Activated CD4-positive, CD25-positive, alpha-beta regulatory T cell (primary cell): ENCODE measurements at places on chromosomes 16 and 17.

DNA sequence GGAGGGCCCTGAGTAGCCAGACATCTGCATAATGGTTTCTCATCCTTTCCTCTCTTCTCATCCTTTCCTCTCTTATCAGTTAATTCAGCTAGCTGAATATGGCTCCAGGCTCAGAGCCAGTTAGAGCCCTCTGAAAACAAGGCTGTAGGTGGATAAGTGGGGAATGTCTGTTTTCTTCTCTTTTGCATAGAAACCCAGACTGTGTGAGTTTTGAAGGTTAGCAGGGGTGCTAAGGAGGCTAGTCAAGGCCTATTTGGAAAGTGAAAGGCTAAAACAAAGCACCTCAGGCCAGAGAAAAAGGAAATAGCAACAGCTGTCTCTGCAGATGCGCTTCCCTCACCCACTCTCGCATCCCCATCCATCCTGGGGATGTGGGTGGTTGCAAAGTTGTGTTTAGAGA is 420.9 kb downstream of the SHISA9 start:
- no peak for DNase-seq

DNA sequence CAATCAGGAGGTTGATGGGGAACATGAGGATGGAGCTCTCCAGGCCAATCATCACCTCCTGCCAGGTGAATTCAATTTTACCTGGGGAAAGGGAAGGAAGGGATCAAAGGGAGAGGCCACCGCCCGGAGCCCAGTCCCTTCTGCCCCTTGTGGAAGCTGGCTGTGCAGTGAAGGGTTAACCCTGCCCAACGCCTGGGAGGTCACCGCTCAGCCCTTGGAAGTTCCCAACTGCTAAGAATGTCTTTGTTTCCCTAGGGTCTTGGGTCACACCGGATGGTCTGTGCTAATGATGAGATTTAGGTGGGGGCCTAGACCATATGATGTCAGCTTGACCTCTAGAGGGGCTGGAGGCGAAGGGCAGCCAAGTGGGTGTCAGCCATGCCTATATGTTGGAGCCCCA is 52.1 kb upstream of the GCSH start:
- DNase-seq: no peak

DNA sequence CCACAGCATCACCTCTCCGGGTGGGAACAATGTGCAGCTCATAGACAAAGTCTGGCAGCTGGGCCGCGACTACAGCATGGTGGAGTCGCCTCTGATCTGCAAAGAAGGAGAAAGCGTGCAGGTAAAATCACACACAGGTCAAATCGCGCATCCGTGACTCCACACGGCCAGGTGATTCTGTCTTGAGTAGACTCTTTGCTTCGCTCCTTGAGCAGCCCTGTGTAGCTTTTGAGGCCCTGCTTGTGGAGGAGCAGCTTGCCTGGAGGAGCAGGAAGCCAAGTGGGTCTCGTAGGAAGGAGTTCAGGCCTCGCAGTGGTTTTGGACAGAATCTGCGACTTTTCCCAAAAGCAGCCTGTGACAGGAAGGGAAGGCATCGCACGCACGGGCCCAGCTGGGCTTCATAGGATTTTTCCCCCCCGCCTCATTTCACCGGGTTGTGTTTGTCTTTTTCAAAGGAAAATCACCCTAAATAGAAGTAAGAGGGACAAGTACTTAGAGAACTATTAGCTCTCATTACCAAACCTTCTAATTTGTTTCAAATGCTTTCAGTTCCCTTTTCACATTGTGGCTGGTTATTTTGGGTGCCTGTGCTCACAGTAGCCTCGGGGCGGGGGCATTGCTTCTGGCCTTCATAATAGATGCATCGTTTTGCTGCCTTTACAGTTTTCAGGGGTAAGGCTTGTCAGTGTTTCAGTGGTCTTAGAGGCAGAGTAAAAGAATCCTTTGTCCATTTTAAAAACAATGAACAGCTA is 71.5 kb downstream of the SEC14L1 start:
- DNase-seq: no peak

DNA sequence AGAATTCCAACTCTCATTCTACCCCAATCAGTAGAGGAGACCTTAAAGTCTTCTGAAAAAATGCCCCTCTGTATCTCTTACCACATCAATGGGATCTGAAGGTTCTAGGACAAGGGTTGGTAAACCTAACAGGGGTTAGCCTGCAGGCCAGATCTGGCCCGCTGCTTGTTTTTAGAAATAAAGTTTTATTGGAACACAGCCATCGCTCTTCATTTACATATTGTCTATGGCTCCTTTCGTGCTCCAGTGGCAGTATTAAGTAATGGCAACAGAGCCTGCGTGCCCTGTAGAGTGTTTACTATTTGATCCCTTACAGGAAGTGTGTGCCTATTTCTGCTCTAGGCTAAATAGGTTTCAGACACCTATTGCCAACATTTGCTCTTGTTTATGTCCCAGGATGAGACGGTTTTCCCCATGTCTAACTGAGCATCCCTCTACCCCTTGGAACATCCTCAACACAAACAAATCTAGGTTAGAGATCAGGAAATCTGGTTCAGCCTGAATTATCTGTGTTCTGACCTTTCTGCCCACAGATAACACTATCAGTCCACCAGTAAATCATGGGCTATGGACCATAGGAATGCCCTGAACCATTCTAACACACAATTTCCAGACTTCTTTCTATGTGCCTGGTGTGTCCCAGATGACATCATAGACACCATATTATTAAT is 44.2 kb upstream of the ERCC4 start:
- no peak for DNase-seq

- no peak for DNase-seq
Measured at GRCh38 chr17:79830763-79831264, 8.4 kb downstream of the CBX4 start.

- DNase-seq: no peak
Measured at GRCh38 chr16:4263504-4264436, 9.1 kb downstream of the TFAP4 start.

- DNase-seq: no peak
Measured at GRCh38 chr16:70662991-70663523, 16.7 kb downstream of the IL34 start.

DNA sequence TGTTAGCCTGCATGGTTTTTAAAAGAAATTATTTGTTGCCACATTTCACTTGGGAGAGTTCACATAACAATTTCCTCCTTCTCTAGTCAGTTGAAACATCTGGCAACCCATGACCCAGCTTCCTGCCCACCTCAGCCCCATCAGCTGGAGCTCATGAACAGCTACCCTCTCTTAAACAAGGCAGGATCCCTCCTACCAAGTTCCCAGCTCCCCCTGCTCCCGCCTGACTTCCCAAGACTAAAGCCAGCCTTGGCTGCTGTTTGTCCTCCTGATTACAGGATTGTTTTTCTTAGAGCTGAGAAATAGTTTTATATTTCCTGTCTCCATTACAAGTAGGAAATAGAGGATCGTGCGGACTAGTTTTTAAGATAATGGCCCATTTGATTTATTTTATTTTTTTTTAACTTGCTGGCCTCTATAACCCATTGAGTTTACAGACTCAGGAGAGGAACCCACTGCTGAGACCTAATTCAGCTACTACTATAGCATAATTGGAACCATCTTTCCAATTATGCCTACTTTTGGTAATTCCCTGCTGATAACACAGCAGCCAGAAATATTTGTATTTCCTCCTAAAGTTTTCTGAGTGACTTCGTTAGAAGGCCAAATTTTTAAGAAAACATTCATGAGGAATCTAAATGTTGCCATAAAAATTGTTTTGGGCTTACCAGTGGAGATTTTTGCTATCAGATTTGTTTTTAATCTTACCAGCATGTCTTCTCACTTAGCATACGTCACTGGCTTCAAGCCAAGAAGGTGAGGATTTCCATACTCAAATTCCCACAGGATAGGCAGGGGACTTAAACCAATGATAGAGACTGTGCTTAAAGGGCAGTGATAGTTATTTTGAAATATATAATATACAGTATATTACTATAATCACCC is 90.0 kb downstream of the ELAC2 start:
- no peak for DNase-seq

- DNase-seq: no peak
Measured at GRCh38 chr17:82949361-82949760, 109.5 kb upstream of the ZNF750 start.

GRCh38 chr17:67862614-67863217 is 37.4 kb downstream of the BPTF start:
- no peak for DNase-seq

DNA sequence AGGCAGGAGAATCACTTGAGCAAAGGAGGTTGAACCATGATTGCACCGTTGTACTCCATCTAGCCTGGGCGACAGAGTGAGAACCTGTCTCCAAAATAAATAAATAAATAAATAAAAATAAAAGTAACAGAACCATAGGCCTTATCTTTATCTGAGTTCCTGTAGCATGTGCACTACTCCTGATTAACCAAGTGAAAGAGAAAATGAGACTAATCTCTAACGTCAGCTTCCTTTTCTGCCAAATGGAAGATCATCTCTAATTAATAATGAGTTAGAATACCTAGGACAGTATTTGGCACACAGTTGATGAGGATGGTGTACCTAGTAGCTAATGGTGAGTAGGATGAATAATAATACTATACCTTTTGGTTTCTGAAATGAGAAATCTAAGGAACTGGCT is 520.4 kb downstream of the WWOX start:
- DNase-seq: no peak
